GM06990 (cell line): ENCODE measurements at places on chromosomes 6 and 20.
A peak's percentile ranks its signal among the peaks of the same experiment; 100 is the strongest.

GRCh38 chr6:145690969-145691368 is 44.4 kb downstream of the EPM2A start:
- DNase-seq: no peak

DNA sequence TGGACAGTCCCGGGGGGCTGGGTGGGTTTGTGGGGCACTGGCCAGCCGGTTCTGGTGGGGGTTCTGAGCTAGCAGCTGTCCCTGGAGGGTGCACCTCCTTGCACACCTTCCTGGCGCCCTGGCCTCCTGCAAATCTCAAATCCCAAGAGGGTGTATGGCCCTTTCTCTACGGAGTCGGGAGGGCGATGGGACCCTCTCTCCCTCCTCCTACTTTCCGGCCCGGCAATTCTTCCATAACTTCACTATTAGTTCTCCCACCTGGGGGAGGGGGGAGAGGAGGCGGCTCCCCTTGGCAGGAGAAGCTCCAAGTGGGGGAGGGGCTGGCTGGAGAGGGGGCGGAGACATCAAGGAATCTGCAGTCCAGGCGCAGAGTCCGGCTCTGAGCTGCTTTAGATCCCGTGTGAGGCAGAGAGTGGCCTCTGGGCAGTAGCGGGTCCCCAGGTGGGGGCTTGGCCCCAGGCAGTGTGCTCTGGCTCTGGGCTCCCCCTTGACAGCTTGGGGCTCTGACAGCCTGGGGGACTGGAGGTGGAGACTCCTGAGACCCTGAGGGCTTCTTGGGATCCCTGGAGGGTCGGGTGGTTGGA is 1.4 kb upstream of the LAMA5 start:
- DNase-seq: no peak

DNA sequence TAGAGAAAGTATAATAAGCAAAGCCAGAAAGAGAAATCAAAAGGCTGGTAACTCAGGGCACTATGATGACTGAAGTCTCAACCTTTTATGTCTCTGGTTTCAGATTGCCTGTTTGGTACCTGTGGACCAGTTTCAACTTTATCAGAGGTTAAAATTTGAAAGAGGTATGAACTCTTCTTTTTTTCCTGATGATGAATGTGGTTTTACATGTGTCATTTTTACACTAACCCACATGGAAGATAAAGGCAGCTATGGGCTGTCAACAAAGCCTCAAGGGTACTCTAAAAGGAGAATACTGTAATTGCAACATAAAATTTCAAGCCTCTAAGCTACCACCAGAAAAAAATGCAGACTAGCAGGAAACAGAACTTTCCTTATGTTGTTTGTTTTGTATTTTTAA is 52.4 kb downstream of the RNF144B start:
- DNase-seq: no peak

DNA sequence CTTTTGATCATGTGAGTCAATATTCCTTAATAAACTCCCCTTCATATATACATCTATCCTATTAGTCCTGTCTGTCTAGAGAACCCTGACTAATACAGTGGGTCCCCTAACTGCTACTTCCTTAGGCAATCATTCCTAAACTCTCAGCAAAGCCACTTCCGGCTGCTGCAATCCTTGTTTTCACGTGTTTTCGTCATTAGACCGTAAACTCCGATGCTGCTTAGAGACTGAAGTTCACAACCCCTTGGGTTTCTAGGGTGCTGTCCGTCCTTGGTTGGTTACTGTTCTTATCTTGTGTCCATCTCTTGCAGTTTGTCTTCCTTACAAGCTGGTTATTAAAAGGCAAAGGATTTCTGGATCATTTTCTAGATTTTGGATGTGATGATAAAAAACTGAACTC is 106.4 kb downstream of the GMPR start:
- DNase-seq: no peak

GRCh38 chr6:165308926-165309731 is at the start of gene C6orf118:
C6orf118 (minus strand) TSS chr6:165309605; CDS start chr6:165309586, 19 bp downstream.
- DNase-seq: no peak

GRCh38 chr6:46420921-46421638 is 70.2 kb downstream of the RCAN2 start:
- no peak for DNase-seq

- no peak for DNase-seq
These were observed 51.7 kb downstream of the MOCS1 start for GRCh38 chr6:39882531-39882899.

GRCh38 chr6:107488875-107489635 is 862 bp upstream of the SOBP start:
- DNase-seq: peak; percentile 30

GRCh38 chr6:44569131-44569530 is 181.6 kb downstream of the CDC5L start:
- no peak for DNase-seq

GRCh38 chr20:61082720-61083119 is 169.3 kb upstream of the CDH4 start:
- DNase-seq: no peak

DNA sequence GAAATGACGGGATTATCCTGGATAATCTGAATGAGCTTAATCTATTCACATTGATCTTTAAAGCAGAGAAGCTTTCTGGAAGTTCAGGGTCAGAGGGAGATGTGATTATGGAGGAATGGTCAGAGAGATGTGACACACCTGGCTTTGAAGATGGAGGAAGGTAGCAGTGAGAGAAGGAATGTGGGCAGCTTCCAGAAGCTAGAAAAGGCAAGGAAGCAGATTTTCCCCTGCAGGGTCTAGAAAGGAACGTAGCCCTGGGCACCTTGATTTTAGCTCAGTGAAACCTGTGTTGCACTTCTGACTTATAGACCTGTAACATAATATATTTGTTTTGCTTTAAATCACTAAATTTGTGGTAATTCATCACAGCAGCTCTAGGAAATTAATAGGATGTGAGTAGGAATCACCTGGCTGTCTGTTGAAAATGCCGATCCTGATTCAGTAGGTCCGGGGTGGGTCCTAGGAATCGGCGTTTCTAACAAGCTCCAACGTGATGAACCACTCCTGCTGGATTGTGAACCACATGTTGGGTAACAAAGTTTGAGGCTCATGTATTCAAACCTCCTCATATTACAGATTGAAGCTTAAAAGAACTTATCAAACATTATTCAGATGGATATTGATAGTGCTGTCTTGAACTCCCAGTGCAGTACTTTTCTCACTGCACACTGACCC is 157.0 kb downstream of the GJA1 start:
- DNase-seq: no peak

- DNase-seq: no peak
These were observed 51.9 kb upstream of the UBR2 start for GRCh38 chr6:42511803-42512422.

DNA sequence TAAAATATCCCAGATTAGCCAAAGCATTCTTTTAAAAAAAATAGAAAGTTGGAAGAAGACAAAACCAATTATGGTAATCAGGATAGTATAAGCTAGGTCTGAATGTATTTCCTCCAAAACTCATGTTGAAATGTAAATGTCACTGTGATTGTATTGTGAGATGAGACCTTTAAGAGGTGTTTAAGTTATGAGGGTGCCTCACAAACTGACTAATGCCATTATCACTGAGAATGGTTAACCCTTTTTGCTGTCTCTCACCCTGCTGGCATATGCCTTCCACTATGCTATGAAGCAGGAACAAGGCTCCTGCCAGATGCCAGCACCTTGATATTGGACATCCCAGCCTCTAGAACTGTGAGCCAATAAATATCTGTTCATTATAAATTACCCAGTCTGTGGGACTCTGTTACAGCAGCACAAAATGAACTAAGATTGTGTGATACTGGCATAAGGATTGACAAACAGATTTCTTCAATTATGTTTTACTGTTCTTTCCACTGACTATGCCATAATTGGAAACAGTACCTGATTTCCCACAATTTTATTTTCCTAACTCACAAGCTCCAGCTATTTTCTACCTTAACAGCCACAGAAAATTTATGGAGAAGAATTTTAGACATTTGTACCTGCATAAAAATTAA is 63.8 kb downstream of the IBTK start:
- DNase-seq: no peak

GRCh38 chr6:83260577-83260976 is 67.4 kb downstream of the RWDD2A start:
- DNase-seq: no peak

GRCh38 chr6:43887340-43887858 is 117.4 kb downstream of the VEGFA start:
- no peak for DNase-seq

- no peak for DNase-seq
These were observed 41.2 kb downstream of the TRAF3IP2 start for GRCh38 chr6:111564482-111564945.

- no peak for DNase-seq
These were observed 88.9 kb upstream of the FOXQ1 start for GRCh38 chr6:1222728-1223595.

DNA sequence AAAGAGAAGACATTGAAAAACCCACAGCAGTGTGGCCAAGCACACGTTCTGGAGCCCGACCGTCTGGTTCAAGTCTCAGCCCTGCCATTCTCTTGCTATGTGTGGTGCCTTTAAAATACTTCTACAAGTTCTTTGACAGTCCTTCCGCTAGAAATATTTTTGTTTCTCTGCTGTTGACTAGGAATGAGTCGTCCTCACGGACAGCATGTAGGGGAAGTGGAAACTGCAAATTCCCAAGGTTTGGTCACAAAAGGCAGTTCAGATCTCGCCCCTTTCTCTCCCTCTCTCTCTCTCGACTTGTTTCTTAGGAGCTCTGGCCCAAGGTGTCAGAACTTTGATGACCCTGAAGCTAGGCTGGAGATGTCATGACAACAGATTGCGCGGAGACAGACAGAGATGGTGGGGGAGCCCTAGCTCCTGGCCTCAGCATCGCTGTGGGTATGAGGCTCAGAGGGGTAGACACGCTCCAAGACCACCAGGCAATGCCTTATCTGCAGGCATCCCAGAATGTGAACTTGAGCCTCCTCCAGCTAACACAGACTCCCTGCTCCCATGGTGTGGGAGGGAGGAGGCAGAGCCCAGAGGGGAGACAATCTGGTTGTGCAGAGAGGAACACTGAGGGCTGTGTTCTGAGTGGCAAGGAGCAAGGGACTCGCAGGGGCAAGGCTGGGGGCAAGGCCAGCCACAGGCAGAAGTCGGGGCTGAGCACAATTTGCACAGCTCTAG is 368.9 kb upstream of the SULF2 start:
- DNase-seq: no peak

DNA sequence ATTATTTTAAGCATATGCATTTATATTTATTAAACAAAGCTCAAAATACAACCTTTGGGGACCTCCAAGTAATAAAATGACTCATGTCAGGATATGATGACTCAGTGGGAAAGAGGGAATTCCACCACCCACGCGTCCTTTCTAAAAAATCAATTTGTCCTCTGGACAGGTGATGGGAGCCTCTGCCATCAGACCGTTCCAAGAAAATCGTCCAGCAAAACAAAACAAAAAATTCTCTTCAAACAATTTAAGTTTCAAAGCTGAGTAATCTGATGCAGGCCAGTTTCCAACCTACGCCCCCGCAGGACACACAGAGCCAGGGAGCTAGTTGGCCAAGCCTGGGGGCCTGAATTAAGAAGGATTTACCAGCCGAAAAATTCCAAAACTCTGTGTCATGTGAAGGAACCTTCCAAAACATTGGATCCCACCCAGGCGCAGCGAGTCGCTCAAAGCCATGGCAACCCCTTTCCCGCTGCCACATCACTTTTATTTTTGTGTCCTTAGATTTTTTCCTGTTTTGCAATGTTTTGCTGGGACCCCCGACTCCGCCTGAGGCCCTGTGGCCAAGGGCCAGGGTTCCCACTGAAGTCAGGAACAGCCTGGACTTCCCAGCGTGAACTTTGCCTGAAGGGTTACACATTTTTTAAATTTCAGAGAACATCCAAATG is 95.3 kb downstream of the NFATC2 start:
- DNase-seq: no peak

DNA sequence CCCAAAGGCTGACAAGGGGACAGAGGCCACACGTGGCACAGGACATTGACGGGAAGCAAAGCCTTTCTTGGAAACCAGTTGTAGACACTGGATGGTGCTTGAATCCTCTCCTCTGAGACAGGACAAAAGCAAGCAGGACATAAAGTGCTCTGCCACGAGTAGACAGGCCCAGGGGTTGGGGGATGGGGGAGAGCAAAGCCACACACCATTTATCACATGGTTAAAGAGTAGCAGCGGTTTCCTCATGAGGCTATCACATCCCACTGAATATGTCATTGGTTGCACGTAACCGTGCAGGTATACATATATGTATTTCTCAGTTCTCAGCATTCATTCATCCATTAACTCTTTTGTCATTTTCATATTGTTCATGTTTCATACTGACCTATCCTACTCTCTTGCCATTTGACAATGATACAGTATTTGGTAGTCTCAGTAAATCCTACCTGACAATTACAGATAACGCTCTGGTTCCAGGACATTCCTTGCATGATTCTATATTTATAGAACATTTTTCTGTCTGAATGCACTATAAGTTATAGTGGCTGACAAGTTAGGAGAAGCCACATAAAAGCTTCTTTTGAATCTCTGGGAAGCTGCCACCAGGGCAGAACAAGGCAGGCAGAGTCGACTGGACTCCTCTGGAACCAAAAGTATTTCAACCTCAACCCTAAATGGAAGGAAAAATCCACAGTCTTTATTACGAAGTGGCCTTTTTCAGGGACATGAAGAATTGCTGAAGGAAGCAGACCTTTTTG is 23.5 kb downstream of the METTL24 start:
- no peak for DNase-seq

DNA sequence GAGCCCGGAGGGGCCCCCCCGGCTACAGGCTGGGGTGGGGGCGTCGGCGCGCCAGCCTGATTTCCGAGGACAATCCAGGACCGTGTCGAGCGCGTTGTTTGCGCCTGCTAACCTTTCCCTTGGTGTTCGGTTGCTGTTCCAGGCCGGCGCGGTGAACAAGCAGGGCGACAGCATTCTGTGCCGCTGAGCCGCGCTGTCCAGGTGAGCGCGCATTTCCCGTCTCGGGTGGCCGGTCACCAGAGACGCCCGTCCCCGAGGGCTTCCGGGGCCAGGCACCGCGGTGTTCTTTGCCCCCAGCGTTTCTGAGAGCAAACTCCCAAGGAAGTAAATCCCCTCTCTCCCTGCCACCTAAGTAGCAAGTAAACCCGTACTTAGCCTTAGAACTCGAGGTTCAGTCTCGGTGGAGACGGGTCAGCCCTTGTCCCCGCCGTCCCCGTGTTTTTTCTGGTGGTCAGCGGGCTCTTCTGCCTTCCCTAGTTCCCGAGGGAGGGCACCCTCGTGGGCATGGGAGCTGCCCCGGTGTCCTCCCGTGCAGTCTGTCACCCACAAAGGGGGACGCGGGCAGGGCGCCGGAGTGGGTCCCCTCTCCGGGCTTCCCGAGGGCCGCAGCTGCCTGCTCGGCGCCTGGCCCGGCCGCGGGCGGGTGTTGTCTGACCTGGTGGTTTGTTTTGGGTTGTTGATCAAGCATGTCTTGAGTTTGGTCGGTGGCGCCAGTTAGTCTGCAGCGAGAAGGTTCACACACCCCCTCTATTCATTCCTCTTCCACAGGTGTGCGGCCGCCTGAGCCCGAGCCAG is 1.5 kb downstream of the ID4 start:
- peak; percentile 6 for DNase-seq

- DNase-seq: no peak
These were observed 91.4 kb downstream of the TAF4 start for GRCh38 chr20:61974357-61974665.

- no peak for DNase-seq
These were observed 186.8 kb downstream of the FRK start for GRCh38 chr6:115873901-115874300.
